ENCODE measurements at places on chromosomes 4 and X. TPM values are rescaled to one million over a fixed set of nuclear protein-coding genes. Genes with fewer than 3 reads are reported as not detected.

The CYSLTR1 gene
- total RNA-seq = not detected

The ODAPH gene
- total RNA-seq = 0.17 TPM

The CDX4 gene
- total RNA-seq = not detected

The HTRA3 gene
- not detected for total RNA-seq

The COX7B gene
- 597 TPM for total RNA-seq

The USP26 gene
- total RNA-seq = not detected

The MAGEB10 gene
- total RNA-seq = not detected

The RBMX2 gene
- total RNA-seq = 23.9 TPM

GRCh38 chr4:24704149-24704548, 91.2 kb upstream of the SOD3 start:
- DNase-seq = no peak

DNA sequence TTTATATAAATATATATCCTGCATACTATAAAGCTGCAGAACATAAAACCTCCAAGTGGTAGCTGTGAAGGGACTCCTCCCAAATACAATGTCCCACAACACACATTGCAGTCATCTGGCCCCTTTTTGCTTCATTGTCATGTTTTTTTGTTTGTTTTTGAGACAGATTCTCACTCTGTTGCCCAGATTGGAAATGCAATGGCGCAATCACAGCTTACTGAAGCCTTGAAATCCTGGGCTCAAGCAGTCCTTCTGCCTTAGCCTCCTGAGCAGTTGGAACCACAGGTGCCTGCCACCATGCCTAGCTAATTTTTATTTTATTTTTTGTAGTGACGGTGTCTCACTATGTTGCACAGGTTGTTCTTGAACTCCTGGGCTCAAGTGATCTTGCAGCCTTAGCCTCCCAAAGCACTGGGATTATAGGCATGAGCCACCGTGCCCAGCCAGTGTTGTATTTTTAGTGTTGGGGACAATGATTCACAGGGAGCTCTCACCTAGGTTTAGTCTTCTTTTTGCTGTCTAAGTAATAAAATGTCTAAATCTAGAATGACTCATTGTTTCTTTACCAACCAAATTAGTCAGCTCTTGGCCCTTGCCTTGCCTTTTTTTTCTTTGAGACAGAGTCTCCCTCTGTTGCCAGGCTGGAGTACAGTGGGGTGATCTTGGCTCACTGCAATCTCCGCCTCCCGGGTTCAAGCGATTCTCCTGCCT, 24.0 kb upstream of the XIAP start:
- peak; percentile 77 for DNase-seq

DNA sequence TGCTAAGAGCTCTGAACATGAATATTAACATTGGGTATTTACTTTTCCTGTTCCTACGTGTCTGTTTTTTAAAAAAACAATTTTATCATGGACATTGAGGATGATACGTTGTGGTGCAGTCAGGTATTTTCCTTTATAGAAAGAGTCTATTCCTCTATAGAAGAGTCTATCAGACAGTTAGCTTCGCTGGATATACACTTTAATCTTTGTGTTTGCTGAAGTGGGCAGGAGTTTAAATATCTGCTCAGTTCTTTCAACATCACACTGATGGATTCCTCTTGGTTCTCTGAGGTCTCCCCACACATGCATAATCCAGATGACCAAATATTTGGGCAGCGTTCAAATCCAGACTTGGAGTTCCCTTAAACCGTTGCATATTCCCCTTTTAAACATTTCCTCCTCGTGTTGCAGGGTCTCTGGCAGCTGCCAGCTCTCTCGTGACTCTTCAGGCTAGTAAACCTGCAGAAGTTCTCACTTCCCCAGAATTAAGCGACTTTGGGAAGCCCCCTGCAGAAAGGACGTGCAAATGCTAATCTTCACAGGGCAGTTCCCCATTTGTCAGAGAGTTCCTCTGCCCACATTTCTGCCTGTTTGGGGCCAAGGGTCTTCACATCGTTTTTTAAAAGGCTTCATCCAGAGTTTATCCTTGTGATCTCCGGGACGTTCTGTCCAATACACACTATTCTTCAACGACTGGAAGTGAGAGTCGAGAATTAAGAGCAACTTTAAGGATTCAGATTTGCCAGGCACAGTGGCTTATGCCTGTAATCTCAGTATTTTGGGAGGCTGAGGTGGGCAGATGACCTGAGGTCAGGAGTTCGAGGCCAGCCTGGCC, 20.5 kb upstream of the DHRSX start:
- DNase-seq = no peak

DNA sequence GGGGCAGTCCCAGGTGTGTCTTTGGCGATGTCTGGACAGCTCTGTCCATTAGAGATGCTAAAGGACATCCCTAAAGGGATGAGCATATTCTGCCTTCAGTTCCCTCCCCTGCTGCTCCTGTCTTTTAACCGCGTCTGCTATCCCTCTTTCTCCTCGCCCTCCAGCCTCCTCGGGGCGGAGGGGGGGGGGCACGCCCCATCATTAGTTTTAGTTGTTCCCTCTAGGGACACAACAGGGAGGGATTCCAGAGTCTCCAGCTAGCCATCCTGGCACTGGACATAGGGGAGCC, 1.1 kb downstream of the MSL3 start:
- no peak for DNase-seq
